Activated CD4-positive, alpha-beta T cell treated with anti-CD3 and anti-CD28 coated beads, Interleukin-2, amount 50 U/mL, for 48 hours (primary cell): ENCODE measurements at places on chromosomes 5 and 9.

DNA sequence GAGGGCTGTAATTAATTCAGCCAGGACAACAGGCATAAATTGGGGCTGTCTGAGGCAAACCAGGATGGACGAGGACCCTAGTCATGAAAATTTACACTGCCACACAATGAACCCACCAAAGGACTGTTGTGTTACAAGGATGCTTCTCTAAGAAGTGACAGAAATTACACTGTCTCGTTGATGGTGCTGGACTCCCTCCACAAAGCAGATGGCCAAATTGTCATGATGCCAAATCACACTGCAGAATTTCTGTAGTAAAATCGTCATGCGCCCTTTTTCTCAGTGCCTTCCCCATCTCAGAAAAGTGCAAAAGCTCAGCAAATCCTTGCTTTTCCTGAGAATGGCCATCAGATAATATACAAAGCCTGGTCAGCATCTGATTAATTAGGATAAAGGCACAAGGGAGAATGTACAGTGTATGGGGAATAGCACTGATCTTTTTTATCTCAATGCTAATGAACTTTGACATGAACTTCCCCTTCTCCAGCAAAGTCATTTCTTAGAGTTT, 545.8 kb downstream of the CSNK1G3 start:
- DNase-seq = no peak

- DNase-seq = no peak
These were observed 45.5 kb upstream of the TNFSF15 start for GRCh38 chr9:114851306-114851705.

GRCh38 chr9:74573640-74574191, 76.6 kb downstream of the RORB start:
- no peak for DNase-seq

GRCh38 chr9:123048748-123049147, 15.3 kb downstream of the GPR21 start:
- DNase-seq = no peak

DNA sequence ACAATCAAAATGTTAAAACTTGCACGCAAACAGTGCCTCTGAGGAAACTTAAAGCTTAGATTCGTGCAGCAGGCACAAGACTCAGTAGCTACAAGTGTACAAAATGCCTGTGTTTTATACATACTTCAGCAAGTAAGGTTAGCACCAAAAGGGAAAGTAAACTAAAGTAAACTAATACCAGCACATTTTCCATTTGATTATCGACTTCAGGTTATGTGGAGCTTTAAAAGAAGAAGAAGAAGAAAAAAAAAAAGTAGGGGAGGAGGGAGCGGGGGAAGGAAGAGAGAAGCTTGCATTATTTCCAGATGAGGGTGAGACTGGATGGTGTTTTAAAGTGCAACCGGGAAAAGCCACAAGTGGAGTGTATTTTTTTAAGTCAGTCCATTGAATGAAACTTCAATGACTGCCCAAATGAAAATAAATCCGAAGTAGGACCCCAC, 596 bp upstream of the ADAMTS6 start:
- DNase-seq = no peak

DNA sequence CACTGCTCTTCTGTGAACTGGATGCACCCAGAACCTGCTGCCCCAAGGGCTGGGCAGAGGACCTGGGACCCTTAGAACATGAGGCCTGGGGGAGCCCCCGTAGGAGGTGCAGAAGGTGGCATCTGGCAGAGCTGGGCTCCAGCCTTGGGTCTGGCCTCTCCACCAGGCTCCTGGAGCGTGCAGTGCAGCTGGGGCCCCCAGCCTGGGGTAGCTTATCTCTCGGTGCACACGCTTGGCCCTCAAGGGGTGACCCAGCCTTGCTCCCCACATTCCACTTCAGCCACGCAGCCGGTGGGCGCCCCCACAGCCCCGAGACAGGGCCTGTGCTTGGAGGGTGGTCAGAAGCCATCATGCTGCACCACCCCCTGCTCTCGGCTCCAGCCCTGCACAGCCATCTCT, 5.6 kb upstream of the NR5A1 start:
- DNase-seq = no peak

DNA sequence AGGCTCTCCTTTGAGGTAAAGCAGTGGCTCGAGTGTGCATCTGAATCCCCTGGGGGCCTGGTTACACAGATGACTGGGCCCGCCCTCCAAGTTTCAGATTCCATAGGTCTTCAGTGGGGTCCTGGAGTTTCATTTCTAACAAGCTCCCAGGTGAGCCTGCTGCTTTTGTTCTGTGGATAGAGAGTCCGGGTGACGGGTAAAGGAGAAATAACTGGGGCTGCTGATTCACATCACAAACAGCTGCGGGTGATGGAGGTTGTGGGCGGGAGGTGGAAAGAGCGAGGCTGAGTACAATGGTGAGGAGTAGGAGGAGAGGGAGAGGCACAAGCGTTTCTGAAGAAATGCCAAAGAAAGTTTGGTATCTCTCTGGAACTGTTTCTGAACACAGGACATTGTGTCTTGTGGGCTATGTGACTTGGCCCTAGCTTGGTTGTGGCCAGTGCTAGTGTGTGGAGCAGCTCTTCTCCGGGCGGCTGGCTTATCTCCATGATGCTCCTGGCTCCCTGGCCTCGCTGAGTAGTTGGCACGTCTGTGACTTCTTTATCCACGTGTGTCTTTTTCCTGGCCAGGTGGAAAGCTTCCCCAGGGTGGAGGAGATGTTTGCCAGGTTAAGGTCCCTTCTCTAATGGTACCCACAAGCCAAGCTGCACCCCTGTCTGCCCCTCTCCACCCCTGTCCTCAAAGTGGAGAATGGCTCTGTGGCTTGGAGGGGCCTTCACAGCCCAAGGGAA, 61.7 kb downstream of the HSPA4 start:
- DNase-seq = peak; percentile 69

DNA sequence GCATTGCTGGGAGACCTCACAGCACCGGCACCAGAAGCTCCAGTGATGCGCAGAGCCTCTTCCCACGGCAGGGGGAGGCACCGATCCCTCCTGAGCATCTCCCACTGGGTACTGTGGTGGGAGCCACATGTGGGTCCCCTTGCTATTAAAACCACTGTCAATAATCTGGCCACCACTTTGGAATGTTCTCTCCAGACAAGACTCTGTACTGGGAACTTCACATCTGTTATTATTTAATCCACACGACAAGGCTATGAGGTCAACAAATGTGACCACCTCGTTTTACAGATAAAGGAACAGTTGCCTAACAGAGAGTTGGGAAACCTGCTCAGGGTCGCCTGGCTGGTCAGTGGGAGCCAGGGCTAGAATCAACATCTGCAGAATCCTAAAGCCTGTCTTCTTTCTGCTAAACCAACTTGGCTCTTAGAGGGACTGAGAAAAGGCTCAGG, 72.7 kb downstream of the EPB41L4B start:
- no peak for DNase-seq

DNA sequence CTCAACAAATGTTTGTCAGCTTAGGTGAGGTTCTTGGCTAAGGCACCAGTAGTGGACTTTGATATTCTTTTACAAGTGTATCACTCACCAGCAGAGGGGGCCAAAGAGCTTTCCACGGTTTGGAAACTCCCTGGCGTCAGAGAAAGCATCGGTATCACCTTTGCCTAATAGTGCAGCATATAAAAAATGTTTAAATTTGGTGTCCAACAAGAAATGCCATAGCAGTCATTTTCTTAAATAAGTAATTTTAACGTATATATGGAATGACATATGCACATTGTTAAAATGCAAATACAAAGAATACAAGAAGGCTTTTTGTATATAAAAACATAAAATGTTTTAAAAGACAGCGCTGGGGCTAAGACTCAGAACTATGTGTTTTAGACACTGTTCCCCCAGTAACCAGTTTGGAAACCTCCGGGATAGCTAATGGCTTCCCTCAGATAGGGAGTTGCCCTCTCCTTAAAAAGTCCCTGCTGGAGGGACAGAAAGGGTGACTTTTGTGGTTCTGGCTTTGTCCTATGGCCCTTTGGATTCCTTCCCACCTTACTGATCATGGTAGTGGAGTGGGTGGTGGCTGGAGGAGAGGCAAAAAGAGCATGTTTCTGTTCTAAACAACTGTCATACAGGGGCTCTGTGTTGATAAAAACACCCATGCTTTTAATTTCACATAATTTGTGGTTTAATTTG, 124.6 kb downstream of the GPBP1 start:
- DNase-seq = peak; percentile 84

DNA sequence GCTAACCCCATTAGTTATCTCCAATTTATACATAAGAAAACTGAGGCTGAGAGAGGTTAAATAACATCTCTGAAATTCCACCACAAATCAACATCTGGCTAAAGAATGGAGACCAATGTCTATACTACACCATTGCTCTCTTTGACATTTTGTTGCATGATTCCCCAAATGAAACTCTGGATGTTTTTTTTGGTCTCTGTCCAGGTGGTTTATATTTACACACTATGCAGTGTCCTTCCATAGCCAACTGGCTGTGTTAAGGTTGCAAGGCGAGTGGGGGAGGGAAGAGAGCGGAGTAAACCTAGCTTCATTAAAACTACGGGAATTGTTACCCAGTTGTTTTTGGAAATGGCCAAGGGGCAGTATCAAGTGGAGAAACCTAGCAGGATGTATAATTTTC, 67.2 kb downstream of the KIF4B start:
- no peak for DNase-seq

- DNase-seq = no peak
These were observed 9.7 kb downstream of the ICE1 start for GRCh38 chr5:5432020-5432707.

GRCh38 chr5:76867827-76868693, 18.2 kb downstream of the S100Z start:
- DNase-seq = peak; percentile 66

DNA sequence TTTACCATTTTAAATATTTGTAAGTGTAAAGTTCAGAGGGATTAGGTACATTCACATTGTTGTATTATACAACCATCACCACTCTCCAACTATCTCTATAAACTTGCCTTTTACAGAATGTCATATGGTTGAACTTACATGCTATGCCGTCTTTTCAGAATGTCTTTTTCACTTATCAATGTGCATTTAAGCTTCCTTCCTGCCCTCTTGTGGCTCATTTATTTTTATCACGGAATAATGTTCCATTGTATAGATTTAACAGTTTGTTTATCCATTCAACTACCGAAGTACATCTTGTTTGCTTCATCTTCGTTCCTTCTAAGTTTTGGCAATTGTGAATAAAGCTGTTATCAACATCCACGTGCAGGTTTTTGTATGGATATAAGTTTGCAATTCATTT, 133.3 kb upstream of the C6 start:
- no peak for DNase-seq

DNA sequence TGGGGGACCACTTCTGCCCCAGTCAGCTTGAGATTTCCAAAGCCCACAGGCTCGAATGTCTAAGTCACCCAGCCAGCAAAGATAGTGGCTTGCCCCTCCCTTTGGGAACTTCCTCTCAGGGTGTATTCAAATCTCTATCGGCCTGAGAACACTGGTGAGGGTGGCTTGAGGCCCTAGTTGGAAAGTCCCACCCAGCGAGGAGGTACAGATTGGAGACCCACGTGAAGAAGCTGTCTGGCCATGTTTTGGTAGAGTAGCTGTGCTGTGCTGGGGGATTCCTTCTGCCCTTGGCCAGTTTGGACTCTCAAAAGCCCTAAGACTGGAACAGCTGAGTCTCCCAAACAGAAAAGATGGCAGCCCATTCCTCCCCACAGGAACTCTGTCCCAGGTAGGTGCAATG, 172.7 kb upstream of the RIOK2 start:
- DNase-seq = no peak

DNA sequence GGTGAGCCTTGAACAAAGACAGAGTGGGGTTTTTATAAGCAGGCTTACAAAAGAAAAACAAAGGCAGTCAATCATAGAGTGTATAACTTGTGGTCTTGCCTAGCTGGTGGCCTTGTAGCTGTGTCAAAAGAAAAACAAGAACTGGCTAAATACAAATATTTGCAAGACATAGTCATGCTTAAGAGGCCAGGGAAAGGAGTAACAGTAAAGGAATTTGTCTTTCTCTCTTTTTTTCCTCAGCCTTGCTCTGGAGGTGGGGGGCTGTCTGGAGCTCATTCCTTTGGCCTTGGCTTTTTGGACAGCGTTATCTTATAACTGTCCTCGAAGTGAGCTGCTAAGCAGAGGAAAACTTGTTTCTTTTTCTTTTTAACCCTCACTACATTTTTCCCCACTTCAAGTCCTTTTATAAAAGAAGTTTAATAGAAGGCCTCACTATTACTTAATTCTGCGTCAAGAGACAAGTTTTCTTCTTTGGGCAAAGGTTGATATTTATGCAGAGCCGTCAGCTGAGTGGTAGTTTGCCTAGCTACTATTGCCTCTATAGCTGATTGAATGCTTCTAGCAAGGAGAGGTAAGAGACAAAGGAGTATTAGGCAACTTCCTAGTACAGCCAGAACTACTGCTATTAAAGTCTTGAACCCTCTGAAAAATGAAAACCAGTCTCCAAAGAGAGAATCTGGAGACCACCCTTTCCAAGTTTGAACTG, 14.3 kb downstream of the CEL start:
- no peak for DNase-seq

DNA sequence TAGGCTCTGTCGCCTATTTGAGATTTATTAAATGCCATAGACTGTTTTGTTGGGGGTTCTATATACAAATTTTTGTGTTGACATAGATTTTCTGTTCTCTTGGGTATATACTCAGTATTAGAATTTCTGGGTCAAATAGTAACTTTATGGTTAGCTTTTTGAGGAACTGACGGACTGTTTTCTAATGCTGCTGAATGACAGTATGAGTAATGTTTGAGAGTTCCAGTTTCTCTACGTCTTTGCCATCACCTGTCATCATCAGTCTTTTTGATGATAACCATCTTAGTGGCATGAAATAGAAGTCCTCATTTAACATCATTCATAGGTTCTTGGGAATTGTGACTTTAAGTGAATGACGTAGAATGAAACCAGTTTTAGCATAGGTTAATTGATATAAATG, 60.1 kb downstream of the CCDC171 start:
- no peak for DNase-seq

GRCh38 chr9:100589582-100589981, 11.7 kb downstream of the CAVIN4 start:
- DNase-seq = no peak

DNA sequence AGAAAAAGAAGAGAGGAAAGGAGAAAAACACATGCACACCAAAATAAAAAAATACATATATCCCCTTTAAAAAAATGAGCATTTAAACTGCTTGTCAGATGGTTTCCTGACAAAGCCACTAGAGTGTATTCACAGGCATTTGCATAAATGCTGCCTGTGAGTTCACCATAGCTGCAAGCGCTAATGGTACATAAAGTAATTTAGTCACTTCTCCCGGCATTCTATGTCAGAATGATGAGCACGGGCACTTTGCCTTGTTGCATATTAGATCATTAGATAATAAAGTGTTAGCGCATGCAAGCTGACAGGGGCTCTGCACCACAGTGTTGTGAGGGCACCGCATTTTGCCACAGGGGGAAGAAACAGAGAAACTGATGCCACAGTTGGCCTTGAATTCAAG, 280.6 kb downstream of the EBF1 start:
- no peak for DNase-seq

GRCh38 chr5:140923601-140924000, 2.5 kb upstream of the PCDHAC1 start:
- DNase-seq = no peak

GRCh38 chr5:79454043-79454442, 59.9 kb downstream of the HOMER1 start:
- no peak for DNase-seq

- DNase-seq = no peak
These were observed 475.9 kb downstream of the TLE1 start for GRCh38 chr9:81213456-81213855.

- DNase-seq = no peak
These were observed 23.0 kb upstream of the NR3C1 start for GRCh38 chr5:143426437-143426991.
